ENCODE measurements at places on chromosomes 7 and 10.

- DNase-seq = no peak
Measured at GRCh38 chr7:31875424-31875823, 188.4 kb downstream of the PPP1R17 start.

DNA sequence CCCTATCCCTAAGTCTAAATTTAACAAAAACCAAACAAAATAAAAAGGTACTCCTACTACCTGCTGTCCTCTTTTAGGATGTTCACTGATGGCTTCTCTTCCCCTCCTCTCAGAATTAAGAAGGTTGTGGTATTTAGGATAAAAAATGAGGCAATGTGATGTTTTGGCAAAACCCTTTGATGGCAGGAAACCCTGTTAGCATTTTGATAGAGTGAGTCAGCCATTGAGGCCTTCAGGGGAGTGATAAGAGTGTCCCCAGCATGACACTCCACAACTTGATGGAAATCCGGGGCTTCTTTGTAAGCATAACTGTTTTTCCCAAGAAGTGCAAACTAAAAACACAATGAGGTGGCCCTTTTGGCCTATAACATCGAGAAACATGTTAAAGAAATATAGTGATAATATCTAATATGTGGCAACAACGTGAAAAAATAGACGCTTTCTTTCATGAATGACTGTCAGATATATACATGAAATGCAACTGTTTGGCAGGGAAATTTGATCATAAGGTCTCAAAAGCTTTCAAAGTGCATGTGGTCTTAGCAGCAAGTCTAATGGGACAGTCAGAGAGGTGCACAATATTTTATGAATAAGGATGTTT, 55.0 kb downstream of the PRTFDC1 start:
- DNase-seq = no peak

DNA sequence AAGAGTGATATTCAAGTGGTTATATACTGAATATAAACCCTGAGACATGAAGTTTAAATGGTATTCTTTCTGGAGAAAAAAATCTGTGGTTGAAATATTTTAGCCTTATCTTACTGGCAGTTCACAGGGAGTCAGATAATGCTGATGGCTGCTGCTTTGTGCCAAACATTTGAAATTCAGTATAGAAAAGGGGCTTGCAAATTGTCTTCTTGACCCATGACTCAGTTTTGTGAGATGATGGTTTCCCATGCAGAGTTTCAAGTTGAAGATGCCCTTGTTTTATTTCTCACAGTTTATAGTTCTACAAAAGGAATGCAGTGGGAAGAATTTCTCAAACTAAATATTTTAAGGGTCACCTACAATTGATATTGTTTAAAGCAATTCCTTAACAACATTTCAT, 251.1 kb upstream of the MEOX2 start:
- no peak for DNase-seq

- DNase-seq = no peak
Measured at GRCh38 chr10:70328018-70328417, 44.2 kb upstream of the NPFFR1 start.

DNA sequence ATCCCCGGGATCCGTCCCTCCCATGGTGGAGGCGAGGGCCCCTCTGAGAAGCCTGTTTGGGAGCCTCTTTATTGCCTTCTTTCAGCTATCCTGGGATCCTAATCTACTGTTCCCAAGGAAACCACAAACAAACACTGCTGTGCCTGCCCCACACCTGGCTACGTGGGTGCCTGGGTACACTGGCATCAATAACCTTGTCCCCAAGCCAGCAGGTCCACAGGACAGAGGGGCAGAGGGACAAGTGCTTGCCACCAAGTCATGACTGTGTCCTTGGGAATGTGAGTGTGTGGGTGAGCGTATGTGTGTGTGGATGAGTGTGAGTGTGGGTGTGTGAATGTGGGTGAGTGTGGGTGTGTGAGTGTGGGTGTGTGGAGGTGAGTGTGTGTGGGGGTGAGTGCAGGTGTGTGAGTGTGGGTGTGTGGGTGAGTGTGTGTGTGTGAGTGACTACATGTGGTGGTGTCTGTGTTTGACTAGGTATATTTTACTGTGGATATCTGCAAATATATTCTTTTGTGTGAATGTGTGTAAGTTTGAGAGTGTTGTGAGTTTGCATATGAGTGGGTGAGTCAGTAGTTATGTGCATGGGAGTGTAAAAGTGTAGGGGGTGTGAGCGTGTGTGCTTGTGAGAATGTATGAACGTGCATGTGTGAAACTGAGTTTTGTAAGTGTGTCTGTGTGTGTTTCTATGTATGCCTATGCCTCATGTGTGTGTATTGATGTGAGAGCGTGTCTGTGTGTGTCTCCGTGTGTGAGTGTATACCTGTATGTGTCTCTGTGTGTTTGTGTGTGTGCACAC, 96.1 kb downstream of the TNS3 start:
- no peak for DNase-seq

- no peak for DNase-seq
Measured at GRCh38 chr10:4721999-4722753, 103.8 kb upstream of the AKR1E2 start.

DNA sequence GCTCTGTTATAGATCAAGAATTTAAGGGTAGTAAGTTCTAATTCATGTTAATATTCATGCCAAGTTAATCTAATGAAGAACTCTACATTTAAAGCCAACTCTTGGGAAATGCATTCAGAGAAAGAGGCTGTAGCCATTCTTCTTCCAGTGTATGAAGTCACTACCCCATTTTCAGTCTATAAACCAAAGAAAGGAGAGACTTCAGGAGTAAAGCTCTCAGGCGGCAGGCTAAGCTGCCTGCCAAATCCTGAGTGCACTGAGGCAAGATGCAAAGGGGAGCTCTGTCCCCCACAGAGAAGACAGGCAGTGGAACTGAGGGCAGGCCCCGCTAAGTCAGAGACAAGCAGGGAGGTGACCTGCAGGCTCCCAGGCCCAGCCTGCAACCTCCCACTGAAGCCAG, 41.5 kb downstream of the SLIT1 start:
- DNase-seq = no peak

- DNase-seq = no peak
Measured at GRCh38 chr10:30036341-30036740, 23.0 kb downstream of the JCAD start.

All from anterior cingulate cortex (tissue), 58 donors.